ENCODE measurements at places on chromosomes 5 and 9. TPM values are rescaled to one million over a fixed set of nuclear protein-coding genes. Genes with fewer than 3 reads are reported as not detected.

The OMD gene
- not detected for total RNA-seq

The CLPTM1L gene
- total RNA-seq = 193 TPM

The GPBP1 gene
- 55.3 TPM for total RNA-seq

The LSM11 gene
- total RNA-seq = 2.0 TPM

The DMRTA1 gene
- 0.66 TPM for total RNA-seq

The FOXD4 gene
- total RNA-seq = 0.22 TPM

The SPATA24 gene
- 7.0 TPM for total RNA-seq

The OGN gene
- not detected for total RNA-seq

The FEM1C gene
- total RNA-seq = 17.8 TPM
